NCI-H774 (cell line): ENCODE measurements at places on chromosomes 12 and 14.
A peak's percentile ranks its signal among the peaks of the same experiment; 100 is the strongest.

DNA sequence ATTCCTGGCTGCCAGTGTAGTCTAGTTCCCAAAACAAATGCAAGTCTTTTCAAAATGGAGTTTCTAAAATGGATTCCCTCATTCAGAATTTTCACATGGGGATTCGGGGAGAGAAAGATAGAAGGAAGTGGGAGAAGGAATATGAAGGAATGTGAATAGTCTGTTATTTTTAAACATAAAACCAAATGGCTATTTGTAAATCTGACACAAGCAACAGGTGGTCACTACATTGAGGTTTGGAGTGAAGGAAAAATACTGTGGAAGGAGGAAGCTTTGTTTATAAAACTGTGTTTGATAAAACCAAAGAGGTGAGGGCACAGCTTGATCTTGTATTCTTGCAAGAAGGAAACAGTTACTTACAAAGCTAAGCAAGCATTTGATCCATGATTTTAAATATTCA lies 65.3 kb upstream of the KCNJ8 start:
- no peak for DNase-seq

DNA sequence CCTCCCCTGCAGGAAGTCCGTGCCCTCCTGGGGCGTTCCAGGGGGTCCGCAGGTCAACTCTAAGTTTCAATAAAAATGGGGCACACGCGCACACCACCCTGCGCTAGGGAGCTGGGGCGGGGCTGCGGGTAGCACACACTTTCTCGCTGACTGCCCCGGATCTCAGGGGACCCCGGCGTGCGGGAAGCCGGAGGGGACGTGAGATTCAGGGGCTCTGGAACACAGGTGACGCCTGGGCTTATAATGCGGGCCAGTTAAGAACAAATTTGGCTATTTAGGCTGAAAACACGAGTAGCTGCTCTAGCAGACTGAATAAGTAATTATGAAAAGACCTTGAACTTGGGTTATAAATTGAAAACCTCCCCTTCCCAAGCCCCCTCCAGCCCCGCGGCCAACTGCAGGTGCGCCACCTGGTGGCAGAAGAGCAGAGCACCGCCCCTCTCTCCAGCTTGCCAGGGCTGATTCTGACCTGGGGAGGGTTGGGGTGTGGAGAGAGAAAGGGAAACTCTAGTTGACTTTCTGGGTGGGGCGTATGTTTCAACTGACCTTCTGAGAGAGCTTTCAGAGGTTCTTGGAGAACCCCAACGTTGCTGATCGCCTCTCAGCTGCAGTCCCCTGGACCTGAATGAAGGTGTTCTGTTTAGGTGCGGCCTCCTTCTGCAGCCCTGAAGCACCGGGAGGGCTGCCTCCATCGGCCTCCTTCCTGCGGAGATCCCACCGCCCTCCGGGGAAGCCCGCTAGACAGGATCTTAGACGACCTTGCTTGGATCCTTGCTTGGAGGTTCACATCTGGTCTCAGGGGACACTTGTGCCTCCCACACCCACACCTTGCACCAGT lies 118.4 kb upstream of the EVL start:
- no peak for DNase-seq

- DNase-seq = no peak
Measured at GRCh38 chr12:26224657-26225056, 29.3 kb downstream of the SSPN start.

GRCh38 chr14:90850487-90850886 lies 34.3 kb upstream of the TTC7B start:
- DNase-seq = no peak

- DNase-seq = no peak
Measured at GRCh38 chr14:60235440-60235839, 13.6 kb upstream of the PPM1A start.

DNA sequence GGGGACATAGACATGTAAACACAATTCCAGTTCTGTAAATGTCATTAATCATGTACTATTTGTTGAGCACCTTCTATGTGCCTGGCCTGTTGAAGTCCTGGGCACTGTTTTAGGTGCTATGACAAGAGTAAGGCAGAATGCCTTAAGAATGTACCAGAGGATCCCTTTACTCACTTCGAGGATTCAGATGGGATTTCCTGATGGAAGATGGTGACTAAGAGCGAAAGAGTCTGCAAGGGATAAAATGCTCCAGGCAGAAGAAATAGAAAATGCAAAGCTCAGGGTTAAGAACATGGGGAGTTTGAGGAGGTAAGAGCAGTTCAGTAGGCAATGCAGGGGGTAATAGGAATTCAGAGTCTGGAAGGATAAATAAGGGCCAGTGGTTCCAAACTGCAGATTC lies 671.3 kb upstream of the TBX3 start:
- DNase-seq = no peak

DNA sequence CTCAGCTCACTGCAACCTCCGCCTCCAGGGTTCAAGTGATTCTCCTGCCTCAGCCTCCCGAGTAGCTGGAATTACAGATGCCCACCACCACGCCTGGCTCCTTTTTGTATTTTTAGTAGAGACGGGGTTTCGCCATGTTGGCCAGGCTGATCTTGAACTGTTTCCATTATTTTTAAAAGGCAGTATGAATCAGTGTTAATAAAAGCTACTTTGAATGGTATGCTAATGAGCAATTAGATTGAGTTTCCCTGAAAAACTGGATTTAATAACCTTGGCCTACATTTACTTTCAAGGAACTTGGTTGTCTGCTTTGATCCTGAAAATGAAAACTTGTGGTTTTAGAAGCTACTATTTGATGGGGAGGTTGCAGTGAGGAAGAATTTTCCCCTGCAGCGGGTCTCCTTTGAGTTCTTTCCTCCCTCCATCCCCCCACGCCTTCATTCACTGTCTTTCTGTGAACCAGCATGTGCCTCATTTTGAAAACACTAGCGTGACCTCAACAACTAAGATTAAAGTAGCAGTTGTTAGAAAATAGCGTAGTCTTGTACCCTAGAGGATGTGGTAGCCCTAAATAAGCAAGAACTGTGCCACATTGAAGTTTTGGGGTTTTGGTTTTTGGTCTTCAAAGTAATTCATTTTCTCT lies 17.8 kb upstream of the RPS6KA5 start:
- DNase-seq = no peak

DNA sequence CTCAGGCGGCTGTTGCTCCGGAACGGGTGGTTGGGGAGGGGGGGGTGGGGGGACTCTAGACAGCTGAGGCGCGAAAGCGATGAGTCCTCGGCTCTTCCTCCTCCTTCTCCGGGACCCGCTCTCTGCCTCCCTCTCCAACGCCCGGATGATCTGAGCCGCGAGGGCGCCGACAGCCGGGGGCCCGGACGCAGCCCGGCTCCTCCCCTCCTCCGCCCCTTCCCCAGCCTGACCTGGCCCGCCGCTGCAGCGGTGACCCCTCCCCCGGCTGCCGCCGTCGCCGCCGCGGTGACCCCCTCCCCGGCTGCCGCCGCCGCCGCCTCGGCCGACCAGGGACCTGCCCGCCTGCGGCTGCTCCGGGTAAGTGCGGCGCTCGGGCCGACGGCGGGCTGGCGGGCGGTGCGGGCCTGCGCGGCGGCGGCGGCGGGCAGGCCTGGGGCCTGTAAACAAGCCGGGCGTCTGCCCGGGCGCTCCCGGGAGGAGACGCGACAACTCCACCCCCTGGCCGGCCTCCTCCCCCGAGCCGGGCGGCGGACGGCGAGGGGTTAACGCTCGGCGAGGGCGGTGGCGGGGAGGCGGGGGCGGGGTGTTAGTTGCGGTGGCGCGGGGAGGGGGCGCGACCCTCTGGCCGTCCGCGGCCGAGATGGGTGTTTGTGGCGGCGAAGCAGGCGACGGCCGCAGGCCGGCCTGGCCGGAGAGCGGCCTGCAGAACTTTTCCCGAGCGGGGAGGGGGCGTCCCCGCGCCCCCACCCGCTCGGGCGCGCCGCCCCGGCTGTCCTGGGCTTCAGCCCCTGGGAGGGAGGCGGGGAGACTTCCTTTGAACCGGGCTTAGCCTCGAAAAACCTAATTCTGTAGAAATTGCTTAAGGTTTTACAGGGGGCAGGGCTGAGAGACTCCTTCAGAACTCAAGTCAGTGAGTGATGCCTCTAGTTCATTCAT lies 568 bp downstream of the PPM1A start:
- peak; percentile 25 for DNase-seq

DNA sequence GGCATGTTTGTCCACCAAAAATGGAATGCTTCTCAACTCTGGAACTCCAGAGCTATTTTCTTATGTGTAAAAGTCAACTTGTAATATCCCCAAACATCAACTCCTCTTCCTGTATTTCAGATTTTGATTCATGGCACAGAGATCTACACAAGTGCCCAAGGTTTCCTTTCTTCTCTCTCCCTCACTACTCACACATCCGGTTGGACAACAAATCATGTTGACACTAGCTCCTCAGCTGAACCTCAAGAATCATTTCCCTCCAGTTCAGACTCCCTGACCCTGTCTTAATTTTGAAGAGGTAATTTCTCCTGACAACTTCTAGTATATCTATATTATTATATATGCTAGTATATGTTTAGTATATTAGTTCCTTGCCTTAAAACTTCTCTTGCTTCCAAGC lies 485.4 kb upstream of the CCDC196 start:
- DNase-seq = no peak

DNA sequence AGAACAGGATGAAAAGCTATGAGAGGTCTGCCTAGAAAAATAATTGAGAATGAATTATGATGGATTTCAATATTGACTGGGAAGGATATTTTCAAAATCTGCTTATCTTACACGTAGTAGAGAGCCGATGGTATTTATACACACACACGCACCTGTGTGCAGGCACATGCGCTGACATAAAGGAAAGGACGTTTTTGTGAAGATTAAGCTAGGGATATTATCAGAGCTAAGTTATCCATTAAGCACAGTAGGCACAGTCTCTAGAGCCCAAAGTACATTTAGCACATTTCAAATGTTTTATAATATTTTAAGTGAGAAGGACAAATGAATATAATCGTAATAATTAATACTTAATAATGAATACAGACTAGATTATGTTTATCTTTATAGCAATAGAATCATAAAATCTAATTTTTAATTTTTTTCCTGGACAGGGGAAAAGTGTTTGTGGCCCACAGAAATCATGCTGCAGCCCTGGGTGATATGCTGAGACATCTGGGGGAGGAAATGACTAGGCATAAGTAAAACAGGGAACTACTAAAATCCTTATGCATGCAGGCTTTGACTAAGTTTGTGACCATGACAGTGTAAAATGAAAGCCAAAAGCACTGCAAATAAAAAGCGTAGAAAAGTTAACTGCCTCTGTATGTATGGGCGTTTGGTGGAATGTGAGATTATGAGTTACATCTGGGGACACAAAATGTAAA lies 146.1 kb downstream of the KITLG start:
- DNase-seq = no peak

GRCh38 chr14:105091517-105092170 lies 26.4 kb upstream of the GPR132 start:
- no peak for DNase-seq
